ENCODE measurements at places on chromosomes 1 and 21. TPM values are rescaled to one million over a fixed set of nuclear protein-coding genes. Genes with fewer than 3 reads are reported as not detected.

OR2C3 gene
- not detected for polyA plus RNA-seq

ERO1B gene
- 20.6 TPM for polyA plus RNA-seq

TNFRSF8 gene
- polyA plus RNA-seq = 2.1 TPM

CRNN gene
- polyA plus RNA-seq = not detected

MYOM3 gene
- 0.18 TPM for polyA plus RNA-seq

DUSP12 gene
- polyA plus RNA-seq = 26.7 TPM

FABP3 gene
- polyA plus RNA-seq = 43.0 TPM

TMEM240 gene
- 2.8 TPM for polyA plus RNA-seq

CACHD1 gene
- polyA plus RNA-seq = 2.8 TPM

CD2 gene
- polyA plus RNA-seq = 3.3 TPM

RHOU gene
- 15.5 TPM for polyA plus RNA-seq

FCGR3B gene
- polyA plus RNA-seq = 0.50 TPM

CD247 gene
- 1.0 TPM for polyA plus RNA-seq

RALGPS2 gene
- polyA plus RNA-seq = 3.1 TPM

DYRK3 gene
- polyA plus RNA-seq = 3.2 TPM

ASPM gene
- not detected for polyA plus RNA-seq

PTPN22 gene
- polyA plus RNA-seq = 2.1 TPM

CYP4Z1 gene
- polyA plus RNA-seq = 0.80 TPM

TINAGL1 gene
- 43.8 TPM for polyA plus RNA-seq

PAQR6 gene
- 4.3 TPM for polyA plus RNA-seq

FAM110D gene
- 1.4 TPM for polyA plus RNA-seq

RASSF5 gene
- 13.6 TPM for polyA plus RNA-seq

PMF1 gene
- 73.5 TPM for polyA plus RNA-seq

KLHDC9 gene
- 5.3 TPM for polyA plus RNA-seq

MTF2 gene
- polyA plus RNA-seq = 4.9 TPM

BNIPL gene
- polyA plus RNA-seq = 35.1 TPM

LMX1A gene
- polyA plus RNA-seq = not detected

ADAMTSL4 gene
- 7.5 TPM for polyA plus RNA-seq

RXRG gene
- 0.50 TPM for polyA plus RNA-seq

IVNS1ABP gene
- polyA plus RNA-seq = 50.6 TPM

CASQ2 gene
- 7.3 TPM for polyA plus RNA-seq

RAB3B gene
- 0.13 TPM for polyA plus RNA-seq

MPZ gene
- 2.8 TPM for polyA plus RNA-seq

PROX1 gene
- polyA plus RNA-seq = 0.23 TPM

MSH4 gene
- not detected for polyA plus RNA-seq

NFASC gene
- polyA plus RNA-seq = 4.7 TPM

HP1BP3 gene
- polyA plus RNA-seq = 76.6 TPM

CYP4A11 gene
- not detected for polyA plus RNA-seq

RNU1-2 gene
- polyA plus RNA-seq = not detected

INPP5B gene
- 10.1 TPM for polyA plus RNA-seq

CCDC30 gene
- 0.75 TPM for polyA plus RNA-seq

AVPR1B gene
- not detected for polyA plus RNA-seq
